GM18507 (cell line): ENCODE measurements at places on chromosomes 11 and 22.

- no peak for DNase-seq
Measured at GRCh38 chr11:76629853-76630599, 40.5 kb downstream of the LRRC32 start.

DNA sequence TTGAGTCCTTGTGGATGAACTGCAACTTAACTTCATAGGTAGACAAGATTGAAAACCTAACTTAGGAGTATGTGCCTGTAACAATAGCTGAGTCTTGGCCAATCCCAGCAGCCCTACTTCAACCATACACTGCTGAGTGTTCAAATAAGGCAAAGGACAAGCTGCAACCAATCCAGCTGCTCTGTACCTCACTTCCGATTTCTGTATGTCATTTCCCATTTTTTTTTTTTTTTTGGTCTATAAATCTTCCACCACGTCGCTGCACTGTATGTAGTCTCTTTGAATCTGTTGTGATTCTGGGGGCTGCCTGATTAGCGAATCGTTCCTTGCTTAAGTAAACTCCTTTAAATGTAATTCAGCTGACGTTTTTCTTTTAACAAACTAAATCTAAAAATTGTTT lies 35.4 kb upstream of the FLI1 start:
- no peak for DNase-seq

DNA sequence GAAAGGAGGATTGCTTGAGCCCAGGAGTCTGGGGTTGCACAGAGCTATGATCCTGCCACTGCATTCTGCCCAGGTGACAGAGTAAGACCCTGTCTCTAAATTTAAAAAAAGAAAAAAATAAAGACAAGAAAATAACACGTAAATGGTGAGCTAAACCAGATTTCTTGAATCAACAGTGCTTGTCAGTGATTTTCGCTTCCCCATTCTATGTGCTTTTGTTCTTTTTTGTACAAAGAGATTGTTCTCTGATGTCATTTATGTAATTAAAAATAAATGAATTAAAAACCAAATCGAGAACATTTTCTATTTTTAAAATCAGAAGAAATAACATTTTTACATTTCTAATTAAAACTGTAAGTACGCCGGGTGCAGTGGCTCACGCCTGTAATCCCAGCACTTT lies 19.8 kb upstream of the SLC29A2 start:
- DNase-seq: no peak

- DNase-seq: no peak
Measured at GRCh38 chr11:83174008-83174407, 17.1 kb downstream of the PCF11 start.

- no peak for DNase-seq
Measured at GRCh38 chr22:44205516-44206329, 25.0 kb downstream of the PARVG start.
